Activated CD8-positive, alpha-beta memory T cell treated with anti-CD3 and anti-CD28 coated beads, Interleukin-2, amount 10 ng/mL, durations not matched to agents 7 days and 5 days (primary cell): ENCODE measurements at places on chromosomes 2 and 18. TPM values are rescaled to one million over a fixed set of nuclear protein-coding genes. Genes with fewer than 3 reads are reported as not detected.

DNA sequence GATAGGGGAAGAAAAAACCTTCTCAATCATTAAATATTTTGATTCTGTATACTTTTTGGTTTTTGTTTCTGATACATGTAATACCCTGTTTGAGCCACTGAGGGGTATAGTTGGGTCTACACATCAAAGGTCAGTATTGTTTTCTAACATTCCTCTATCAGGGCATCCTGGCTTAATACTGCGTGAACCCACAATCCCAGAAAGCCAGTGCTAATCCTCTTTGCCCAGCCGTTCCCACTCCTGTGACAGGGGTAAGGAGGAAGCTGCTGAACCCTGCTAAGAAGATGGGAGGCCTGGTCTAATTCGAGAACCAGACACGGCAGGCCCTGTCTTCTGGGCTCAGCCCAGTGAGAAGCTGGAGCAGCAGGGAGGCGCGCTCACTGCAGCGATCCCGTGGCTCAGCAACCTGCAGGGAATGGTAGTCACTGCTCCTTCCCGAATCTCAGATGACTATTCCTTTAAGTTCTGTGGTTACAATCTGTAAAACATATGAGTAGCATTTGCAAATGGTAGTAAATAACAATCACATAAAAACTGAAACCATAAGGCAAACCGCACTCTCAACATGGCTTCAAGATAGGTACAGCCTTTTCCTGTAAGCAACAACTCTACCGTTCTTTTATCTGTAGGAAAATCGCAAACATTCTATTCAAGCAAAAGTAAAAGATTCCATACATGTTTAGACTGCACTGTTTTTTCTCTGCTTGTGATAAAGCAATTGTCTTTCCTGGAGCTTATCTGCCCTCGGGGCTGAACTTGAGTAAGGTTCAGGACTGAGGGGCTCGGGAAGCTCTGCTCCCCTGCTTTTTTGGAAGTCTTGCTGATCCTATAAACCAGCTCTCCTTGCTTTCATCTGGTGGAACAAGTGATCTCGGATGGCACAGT lies 87.0 kb downstream of the EPB41L3 start:
- no peak for DNase-seq

DNA sequence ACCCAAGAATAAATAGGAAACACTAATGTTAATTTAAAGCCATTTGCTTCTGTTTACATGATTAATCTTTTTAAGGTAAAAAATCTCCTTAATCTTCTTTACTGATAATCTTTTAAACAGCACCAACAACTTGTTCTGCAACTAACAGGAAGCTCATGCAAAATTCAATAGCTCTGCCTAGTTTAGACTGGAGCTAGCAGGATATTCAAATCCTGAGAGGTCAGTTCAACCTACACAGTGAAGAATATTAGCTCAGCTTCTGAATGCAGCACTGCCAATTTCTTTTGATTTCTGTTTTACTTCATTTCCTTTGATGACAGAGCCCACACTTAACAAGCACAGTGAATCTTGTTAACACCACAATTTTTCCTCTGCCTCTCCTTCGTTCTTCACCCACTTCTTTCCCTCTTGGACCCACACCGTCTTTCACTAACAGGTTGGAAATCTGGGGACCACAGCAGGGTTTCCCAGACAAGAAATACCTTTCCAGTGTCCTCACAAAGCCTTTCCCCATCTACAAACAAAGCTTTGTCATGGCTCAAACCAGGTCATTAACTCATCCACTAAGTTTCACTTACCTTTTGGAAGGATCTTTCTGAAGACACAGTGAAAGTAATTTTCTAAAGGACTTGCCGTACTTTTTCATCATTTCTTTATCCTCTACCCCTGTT lies 109.8 kb downstream of the STK39 start:
- no peak for DNase-seq

GRCh38 chr18:76752400-76752799 lies 70.0 kb upstream of the ZNF236 start:
- no peak for DNase-seq

- DNase-seq = no peak
These were observed 58.1 kb downstream of the SPOPL start for GRCh38 chr2:138559641-138560040.

- no peak for DNase-seq
These were observed 108.7 kb downstream of the ZNF521 start for GRCh38 chr18:25243257-25243656.

DNA sequence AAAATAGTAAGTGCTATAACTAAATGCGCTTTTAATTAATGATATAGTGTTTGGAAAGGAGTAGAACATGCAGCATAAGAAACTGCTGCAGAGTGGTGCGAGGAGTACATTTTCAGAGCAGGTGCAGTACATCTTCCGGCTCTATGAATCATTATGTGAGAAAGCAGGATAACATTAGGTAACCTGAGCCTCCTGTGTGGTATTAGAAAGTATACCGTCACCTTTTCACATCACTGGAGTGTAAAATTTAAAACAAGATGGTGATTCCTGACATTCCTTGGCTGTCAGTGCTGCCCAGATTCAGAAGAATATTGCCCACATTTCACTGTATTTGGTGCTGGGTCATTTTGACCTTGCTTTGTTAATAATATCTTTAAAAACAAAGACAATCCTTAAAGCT lies 7.8 kb upstream of the DYNC2LI1 start:
- no peak for DNase-seq

DNA sequence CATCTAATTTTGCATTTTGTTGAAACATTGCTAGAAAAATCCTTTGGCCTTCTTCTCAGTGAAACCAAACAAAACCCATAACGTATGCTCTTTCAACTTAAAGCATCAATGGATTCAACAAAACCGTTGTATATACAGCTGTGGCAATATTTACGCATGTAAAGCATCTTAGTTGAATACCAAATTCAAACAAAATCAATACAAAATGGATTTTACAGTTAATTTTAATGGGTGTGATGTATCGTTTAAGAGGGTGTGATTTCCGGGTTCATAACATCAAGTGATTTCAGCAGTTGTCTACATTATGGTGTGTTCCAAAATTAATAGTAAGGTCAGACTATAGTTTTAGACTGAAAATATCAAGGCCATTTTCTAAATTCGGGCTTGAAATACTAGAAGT lies 198.2 kb downstream of the TGIF1 start:
- DNase-seq = no peak

GRCh38 chr2:145751155-145751554 lies 1231.2 kb upstream of the ZEB2 start:
- DNase-seq = no peak

GRCh38 chr2:99481527-99481926 lies 8.3 kb downstream of the REV1 start:
- no peak for DNase-seq

The LINC00305 gene
- total RNA-seq = not detected

The ZNF521 gene
- not detected for total RNA-seq

The CRYBA2 gene
- total RNA-seq = not detected

The DNER gene
- not detected for total RNA-seq

The LYG1 gene
- 0.98 TPM for total RNA-seq

The ZFP36L2 gene
- 158 TPM for total RNA-seq

The CIAO1 gene
- 67.0 TPM for total RNA-seq
